ENCODE measurements at places on chromosomes 1 and 21.
A peak's percentile ranks its signal among the peaks of the same experiment; 100 is the strongest.

- DNase-seq, result no peak
Observed at GRCh38 chr1:167501515-167502191, 16.7 kb downstream of the CD247 start.

DNA sequence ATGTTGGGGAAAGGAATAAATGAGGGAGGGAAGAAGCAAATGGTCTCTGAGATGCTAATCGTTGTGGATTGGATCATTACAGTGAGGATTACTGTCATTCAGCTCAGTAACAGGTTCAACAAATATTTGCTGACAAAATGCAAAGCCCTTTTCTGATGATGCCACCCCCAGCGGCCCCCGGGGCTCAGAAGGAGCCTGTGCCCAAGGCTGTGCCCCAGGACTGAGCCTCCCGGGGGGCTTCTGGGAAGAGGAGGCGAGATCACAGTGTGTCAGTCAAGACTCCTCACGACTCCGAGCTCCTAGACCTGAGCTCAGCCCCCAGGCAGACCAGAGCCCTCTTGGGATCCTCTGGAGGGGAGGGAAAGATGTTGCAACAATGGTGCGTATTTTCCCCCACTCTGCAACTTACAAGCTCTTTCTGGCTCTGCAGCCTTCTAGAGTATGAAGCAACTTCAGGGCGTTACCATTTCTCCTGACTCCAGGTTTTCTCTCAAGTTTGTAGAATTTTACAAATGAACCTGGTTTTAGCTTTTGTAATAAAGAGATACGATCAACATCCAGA is 20.8 kb downstream of the EPHA8 start:
- no peak for DNase-seq

- no peak for DNase-seq
Observed at GRCh38 chr1:26536521-26536920, 7.0 kb downstream of the RPS6KA1 start.

DNA sequence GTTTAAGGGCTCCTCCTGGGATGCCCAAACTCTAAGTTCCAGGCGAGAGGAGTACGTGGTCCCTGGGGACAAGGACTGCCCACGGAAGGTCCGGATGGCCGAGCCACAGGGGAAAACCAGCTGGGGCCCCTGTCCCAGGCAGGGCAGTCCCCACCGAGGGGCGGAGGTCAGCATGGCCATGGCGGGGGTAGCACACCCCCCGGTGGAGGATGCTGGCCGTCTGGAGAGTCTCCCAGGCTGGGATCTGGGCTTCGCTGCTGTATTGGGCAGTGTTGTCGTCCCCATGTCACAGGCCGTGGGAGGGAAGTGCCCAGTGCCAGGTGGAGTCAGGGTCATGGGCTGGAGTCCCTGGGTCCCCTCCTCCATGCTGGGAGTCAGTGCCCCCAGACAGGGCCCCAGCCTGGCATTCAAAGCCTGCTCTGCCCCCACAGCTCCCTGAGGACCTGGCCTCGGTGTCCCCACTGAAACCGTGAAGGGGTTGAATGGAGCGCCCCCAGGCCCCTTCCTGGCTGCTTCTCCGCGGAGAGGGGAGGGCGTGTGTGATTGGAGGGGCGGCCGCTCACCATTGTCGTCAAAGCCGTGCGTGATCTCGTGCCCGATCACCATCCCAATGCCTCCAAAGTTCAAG is 6.8 kb downstream of the PRXL2B start:
- no peak for DNase-seq

- DNase-seq, result no peak
Observed at GRCh38 chr1:78401148-78401547, 89.6 kb upstream of the PTGFR start.

DNA sequence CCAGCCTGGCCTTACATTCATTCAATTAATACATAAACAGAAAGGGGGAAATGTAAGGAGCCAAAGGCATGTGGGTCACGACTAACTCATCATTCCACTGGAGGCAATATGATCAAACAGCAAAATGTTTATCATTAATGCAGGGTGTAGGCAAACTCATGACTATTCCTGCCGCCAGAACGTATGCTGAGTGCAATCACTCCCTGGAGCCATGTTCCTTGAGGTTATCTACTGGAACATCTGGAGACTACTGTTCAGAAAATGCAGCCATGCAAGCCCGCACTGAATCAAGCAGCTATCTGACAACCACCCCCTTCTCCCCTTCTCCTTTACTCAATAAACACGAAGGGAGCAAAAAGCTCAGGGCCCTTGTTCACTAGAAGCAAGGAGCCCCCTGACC is 267.6 kb downstream of the COL11A1 start:
- DNase-seq, result no peak

GRCh38 chr1:13809461-13810159 is 109.6 kb downstream of the PRDM2 start:
- no peak for DNase-seq

GRCh38 chr21:39121600-39122355 is 61.5 kb downstream of the PSMG1 start:
- DNase-seq, result no peak

DNA sequence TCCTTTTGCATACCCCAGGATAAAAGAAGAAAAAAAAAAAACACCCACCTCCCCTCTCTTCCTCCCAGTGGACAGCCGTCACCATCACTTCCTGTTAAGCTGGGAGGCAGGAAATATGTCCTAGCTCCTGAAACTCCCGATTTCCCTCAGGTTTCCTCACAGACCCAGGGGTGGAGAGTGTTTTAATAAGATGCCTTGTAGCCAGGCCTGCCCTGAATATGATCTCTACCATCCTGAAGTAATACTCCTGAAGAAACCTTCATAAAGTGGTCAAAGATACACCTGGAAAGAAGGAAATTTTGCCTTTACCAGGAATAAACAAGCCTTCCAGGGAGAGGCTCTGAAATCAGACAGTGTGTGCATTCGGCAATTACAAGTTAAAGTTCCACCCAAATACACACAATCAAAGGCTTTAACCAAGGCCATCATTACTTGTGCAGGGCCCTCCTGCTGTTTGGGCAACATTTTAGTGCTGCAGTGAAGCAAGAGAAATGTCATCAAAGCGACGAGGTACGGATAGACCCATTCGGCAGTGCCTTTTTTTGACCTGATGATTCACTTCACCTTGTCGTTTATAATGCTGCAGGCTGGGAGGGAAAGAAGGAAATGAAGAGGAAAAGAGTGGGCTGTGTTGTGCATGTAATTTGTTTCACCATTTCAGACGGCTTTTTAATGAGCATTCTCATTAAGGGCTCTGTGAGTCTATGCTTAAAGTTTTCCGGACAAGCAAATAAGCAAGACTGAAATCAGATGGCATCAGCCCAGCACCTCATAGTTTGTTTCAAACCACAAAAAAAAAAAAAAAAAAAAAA is 41.0 kb upstream of the RASAL2 start:
- no peak for DNase-seq

DNA sequence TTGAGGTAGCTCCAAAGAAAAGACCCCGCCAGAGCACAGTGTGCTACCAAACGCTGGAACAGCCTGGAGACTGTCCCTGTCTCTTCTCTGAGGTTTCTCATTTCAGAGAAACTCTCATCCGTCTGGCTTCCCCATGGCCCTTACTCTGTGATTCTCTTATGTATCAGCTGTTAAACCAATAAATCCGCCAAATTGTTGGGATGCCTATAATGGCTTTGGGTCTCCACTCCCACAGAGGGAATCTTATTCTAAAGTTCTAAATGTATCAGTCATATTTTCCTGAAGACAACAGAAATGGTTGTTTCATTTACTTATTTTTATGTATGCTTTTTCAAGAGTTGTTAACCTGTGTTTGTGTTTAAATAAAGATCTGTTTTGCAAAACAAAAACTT is 4.0 kb downstream of the ERG start:
- DNase-seq, result no peak

GRCh38 chr1:182173808-182174512 is 112.4 kb upstream of the ZNF648 start:
- DNase-seq, result no peak

DNA sequence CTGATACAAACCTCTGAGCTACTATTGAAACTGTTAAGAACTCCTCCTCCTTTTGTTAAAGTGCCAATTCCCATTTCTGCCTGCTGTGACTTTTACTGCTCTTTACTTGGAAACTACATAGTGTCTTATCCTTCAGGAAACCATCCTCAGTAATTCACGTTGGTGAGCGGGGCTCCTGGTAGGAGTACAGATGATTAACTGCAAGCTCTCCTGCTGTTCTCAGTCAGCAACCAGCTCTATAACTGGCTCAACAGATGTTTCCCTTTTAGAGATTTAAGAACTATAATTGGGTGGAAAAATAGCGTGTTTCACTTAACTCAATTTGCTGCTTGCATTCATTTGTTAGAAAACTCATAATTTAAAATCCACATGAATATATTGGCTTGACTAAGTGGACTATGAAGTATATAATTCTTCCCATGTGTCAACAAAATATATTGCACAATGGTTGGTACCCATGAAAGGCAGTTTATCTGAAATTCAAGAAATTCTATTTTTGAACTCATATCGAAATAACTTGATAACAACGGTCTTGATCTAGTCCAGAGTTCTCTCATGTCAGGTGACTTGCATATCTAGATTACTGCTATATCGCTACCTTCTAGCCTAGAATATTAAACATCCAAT is 574.0 kb downstream of the KCNT2 start:
- peak; percentile 97 for DNase-seq

GRCh38 chr1:106924360-106924759 is 132.1 kb upstream of the PRMT6 start:
- DNase-seq, result no peak

GRCh38 chr1:100415498-100415778 is 63.1 kb downstream of the CDC14A start:
- no peak for DNase-seq

DNA sequence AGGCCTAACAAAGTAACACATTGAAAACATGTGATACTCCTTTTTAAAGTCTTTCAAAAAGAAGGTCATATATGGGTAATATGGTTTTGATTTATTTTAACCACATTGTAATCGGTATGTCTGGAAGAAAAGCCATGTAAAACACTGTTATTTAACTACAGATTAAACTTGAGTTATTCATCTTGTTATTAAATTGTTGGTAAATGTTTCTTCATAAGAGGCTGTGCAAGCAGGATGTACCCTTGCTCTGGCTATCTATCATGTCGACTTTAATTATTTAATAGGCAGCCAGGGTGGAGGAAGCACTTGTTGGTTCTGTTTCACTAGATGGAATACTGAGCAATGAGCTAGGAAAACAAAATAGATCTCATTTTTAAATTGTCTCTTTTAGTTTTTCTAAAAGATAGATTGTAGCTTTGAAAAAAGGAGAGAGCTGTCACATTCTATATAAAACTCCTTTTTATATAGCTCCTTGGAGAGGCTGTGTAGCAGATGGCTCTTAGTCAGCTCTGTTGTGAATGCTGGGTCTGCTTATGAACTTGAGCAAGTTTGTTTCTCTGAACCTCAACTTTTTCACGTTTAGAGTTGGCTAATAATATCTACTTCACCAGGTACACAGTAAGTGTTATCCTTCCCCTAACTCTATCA is 39.5 kb downstream of the LRRC8B start:
- no peak for DNase-seq

- DNase-seq, result no peak
Observed at GRCh38 chr1:29383746-29384371, 147.5 kb downstream of the PTPRU start.

GRCh38 chr1:91024481-91025119 is 2.8 kb upstream of the ZNF644 start:
- no peak for DNase-seq

GRCh38 chr1:112923234-112923958 is 32.6 kb downstream of the SLC16A1 start:
- DNase-seq, result no peak

DNA sequence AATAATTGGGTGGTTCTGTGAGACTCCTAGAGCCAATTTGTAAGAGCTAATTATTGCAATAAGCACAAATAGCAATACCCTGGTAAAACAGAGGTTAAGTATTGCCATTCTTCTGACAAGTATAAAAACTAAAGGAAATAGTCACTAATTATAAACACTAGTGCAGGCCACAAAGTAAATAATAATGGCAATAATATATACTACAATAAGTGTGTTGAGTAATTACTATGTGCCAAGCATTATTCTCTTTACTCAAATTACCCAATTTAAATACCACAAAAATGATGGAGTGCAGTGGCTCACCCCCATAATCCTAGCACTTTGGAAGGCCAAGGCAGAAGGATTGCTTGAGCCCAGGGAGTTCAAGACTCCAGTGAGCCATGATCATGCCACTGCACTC is 15.3 kb downstream of the ZMYM6 start:
- no peak for DNase-seq

- no peak for DNase-seq
Observed at GRCh38 chr1:231315887-231316286, 21.8 kb downstream of the EXOC8 start.

DNA sequence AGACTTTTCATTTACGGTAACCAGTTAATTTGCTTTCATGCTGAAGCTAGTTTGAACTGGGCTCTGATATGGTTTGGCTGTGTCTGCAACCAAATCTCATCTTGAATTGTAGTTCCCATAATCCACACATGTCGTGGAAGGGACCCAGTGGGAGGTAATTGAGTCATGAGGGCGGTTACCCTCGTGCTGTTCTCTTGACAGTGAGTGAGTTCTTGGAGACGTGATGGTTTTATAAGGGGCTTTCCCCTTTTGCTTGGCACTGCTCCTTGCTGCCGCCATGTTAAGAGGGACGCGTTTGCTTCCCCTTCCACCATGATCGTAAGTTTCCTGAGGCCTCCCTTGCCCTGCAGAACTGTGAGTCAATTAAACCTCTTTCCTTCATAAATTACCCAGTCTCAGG is 10.3 kb upstream of the FHAD1 start:
- DNase-seq, result no peak

DNA sequence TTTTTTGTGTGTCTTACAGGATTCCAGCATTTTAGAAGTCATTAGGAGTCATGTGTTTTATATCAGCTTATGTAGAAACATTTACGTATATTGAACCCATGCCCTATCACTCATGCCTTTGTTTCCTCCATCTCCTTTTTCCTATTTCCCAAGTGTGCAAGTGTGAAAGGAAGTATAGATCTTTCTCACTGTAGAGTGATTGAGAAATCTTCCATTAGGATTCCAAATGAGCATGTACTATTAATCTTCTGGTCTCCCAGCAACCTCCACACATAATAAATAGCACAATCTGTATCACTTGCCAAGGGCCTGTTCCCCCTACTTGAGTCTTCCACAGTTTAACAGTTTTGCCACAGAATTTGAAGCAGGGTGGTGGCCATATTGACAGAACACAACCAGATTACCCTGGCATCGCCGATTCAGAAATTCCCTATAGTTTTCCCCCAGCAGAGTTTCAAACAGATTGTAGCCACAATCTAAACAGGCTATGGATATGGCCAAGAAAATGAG is 1052.8 kb downstream of the TTLL7 start:
- DNase-seq, result no peak

- no peak for DNase-seq
Observed at GRCh38 chr1:25111706-25112105, 120.6 kb downstream of the SYF2 start.

GRCh38 chr1:6338695-6339094 is 54.9 kb downstream of the ACOT7 start:
- DNase-seq, result no peak

GRCh38 chr1:66778266-66778665 is 22.8 kb downstream of the INSL5 start:
- peak; percentile 77 for DNase-seq

GRCh38 chr1:173280899-173281660 is 73.9 kb upstream of the TNFSF4 start:
- DNase-seq, result no peak

GRCh38 chr1:161047436-161048420 is 2.0 kb upstream of the USF1 start:
- no peak for DNase-seq

GRCh38 chr1:159598196-159598595 is 10.6 kb downstream of the APCS start:
- DNase-seq, result no peak

- peak; percentile 89 for DNase-seq
Observed at GRCh38 chr1:216723274-216723780, at the start of gene ESRRG. ESRRG (minus strand) TSS chr1:216723429; CDS start chr1:216723299, 130 bp downstream.

Measured in NCI-H2081 treated with DMSO at 0.1 percent for 48 hours (cell line).